ENCODE measurements at places on chromosomes 1 and 21.

DNA sequence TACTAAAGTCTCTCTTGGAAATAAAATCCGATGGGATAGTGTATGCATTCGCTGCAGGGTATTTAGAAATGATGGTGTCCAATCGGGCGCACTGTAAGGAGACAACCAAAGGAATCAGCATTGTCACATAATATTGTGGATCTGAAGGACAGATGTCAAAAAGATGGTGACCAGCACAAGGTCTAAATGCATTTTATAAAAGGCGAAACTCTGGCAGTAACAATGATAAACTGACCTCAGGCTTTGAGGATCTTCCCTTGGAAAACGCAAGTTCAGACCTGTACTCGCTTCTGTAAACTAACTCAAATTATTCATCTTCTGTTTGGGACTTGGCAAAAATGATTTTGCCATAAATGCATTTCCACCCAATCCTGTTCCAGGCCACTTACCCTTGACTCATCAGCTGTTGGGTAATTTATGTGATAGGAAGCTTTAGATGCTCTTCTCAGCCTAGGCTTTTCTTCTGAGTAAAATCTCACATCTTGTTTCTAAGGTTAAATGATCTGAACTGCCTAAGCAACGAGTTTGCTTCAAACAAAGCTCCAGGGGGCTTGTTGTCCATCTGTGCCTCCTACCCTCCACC, 33.8 kb downstream of the STPG1 start:
- peak; percentile 57 for DNase-seq

DNA sequence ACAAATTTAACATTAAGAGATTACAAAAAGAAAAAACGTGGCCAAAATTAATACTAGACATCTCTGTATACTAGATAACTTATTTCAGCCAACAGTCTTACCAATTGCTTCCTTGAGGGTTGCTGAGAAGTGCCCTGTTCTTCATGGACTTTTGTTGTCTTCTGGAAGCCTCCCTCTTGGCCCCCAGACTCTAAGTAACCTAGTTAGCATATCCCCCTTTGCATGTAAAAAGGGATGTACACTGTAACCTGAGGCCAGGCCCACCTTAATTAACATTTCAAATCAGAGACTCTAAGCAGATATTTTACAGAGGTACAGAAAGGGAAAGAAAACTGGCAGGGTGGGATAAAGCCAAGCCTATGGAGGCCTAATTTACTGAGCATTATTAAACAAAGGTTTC, 1047.3 kb downstream of the ADGRL2 start:
- DNase-seq = no peak

DNA sequence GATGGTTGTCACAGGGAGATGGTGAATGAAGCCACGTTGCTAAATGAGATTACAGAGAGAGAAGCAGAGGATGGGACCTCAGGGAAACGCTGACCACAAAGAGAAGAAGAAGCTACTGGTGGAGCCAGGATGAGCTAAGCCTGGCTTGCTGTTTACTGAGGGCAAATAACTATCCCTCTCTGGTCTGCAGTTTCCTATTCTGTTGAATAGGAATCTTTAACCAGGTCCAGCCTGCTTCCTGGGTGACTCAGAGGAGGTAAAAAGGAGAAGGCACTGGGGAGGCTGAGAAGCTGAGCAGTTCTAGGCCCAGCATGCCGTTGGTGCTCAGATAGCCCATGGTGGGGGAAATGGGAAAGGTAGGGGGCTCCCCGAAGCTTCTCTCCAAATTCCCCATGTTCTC, 29.6 kb downstream of the DMBX1 start:
- DNase-seq = no peak

DNA sequence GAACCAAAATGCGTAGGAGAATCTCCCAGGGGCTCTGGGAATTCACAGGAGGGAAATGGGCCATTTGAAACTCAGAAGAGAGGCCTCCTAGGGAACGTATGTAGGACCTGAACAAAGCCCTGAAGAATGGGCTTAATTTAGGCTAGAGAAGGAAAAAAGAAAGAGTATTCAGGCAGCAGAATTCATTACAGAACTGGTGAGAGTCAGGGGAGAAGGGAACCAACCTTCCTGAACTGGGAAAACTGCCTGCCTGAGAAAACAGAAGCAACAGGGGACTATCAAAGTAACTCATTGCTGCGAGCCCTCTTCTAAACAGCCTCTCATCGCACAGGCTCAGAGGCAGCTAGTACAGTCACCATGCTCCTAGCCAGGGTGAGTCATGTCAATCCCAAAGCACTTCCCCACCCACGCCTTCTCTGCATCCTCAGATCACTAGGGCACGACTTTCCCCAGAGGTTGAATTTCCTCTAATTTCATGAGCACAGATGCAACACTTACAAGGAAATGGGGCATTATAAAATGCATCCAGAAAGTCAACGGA, 98.1 kb downstream of the ADSS2 start:
- peak; percentile 89 for DNase-seq

GRCh38 chr1:178371235-178371634, 125.5 kb downstream of the CLEC20A start:
- DNase-seq = peak; percentile 63

- DNase-seq = no peak
Measured at GRCh38 chr1:3000671-3001470, 20.4 kb upstream of the ACTRT2 start.

DNA sequence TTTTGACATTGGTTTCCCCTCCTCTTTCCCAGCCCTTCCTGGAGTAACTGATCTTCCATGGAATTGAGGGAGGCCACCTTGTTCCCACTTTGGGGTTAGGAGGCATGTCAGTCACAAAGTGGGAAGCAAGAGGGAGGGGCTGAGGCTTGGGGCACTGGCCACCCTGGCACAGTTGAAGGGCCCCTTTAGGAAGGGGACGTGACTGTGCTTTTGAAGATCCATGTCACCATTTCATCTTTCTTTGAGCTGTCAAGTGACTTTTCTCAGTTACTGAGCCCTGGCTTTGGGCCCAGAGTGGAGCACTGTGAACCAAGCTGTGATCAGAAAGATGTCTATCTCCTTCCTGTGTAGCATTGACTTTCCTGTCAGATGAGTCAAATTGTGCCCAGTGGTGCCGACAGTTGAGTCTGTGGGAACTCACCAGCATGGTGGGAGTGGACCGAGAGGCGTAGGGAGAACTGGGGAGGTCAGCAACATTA, 38.5 kb upstream of the TDRD10 start:
- no peak for DNase-seq

- DNase-seq = peak; percentile 66
Measured at GRCh38 chr1:91730801-91731732, 154.9 kb downstream of the TGFBR3 start.

DNA sequence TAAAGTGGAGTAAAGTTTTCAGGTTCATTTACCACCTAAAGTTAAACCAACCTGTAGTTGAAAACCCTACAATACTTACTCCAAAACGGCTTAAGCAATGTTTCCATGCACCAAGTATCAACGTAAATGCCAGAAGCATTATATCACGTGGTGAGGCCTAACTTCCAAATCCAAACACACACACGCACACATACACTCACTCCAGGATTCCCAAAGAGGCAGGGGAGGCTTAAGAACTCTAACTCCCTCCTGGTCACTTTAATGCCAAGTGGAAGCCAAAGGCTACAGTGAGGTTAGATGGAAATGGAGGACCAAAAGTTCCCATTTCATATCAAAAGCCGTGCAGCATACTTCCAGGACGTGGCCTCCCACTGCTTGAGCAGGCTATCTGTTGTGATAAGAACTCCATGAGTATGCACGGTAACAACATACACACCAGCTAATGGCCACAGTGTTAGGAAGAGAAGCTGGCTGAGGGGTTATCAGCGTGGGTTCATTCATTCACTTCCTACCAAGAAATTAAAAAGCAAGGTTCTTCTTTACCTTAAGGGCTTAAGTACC, 224.1 kb downstream of the SLC45A1 start:
- DNase-seq = no peak

GRCh38 chr1:32948905-32949304, 15.7 kb downstream of the RNF19B start:
- DNase-seq = no peak

GRCh38 chr1:205328476-205328875, 6.9 kb upstream of the NUAK2 start:
- no peak for DNase-seq

- DNase-seq = peak; percentile 96
Measured at GRCh38 chr1:9234223-9235095, at the start of gene H6PD. Gene H6PD, plus strand, starts transcription at chr1:9234774. Its CDS starts 10,161 bp downstream, at chr1:9244935.

DNA sequence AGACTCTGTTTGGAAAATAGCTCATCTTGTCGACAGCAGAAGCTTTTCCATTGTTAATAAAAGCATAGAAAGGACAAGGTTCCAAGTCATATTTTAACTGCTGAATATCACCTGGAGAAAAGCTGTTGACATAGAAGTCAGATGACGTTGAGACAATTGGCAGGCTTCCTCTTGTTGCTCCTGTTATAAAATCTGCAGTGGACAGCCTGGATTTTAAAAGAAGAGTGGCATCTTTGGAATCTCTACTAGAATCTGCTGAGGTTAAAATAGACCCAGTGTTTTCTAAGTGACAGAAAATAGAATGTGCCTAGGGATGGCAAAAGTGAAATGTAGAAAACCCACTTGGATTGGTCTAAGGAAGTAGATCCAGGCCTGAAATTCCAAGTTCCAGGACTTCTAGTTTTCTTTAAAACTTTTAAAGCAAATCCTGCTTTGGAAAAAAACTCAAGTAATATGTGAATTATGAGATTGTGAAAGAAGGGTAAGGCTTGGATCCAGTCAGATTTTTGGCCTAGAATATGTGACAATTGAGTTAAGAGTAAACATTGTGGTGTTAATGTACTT, 53.6 kb upstream of the NEXN start:
- DNase-seq = peak; percentile 74

DNA sequence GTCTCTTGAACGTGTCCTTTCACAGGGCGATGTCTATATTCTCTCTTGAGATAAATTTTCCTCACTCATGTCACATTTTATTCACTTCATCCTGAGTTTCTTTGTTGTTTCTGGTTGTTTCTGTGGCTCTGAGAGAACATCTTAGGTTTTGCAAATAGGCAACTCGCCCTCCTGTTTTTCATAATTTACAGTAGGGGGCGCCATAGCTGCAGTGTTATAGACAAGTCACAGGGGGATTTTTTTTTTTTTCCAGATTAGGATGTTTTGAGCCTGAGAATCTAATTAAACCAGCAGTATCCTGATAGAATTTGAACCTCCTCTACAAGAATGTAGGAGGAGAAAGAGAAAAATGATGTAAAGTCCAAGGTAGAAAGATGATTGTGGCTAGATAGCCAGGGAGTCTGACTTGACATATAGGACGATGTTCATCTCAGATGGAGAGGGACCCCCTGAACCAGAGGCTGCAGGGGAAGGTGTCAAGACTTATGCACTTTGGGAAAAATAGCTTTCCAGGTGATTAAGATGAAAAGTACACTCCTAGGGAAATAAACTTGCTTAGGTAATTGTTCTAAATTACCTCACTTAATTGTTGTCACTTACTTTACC, 76.3 kb downstream of the ZP4 start:
- DNase-seq = peak; percentile 31

- peak; percentile 38 for DNase-seq
Measured at GRCh38 chr1:14543191-14543840, 55.2 kb upstream of the KAZN start.

DNA sequence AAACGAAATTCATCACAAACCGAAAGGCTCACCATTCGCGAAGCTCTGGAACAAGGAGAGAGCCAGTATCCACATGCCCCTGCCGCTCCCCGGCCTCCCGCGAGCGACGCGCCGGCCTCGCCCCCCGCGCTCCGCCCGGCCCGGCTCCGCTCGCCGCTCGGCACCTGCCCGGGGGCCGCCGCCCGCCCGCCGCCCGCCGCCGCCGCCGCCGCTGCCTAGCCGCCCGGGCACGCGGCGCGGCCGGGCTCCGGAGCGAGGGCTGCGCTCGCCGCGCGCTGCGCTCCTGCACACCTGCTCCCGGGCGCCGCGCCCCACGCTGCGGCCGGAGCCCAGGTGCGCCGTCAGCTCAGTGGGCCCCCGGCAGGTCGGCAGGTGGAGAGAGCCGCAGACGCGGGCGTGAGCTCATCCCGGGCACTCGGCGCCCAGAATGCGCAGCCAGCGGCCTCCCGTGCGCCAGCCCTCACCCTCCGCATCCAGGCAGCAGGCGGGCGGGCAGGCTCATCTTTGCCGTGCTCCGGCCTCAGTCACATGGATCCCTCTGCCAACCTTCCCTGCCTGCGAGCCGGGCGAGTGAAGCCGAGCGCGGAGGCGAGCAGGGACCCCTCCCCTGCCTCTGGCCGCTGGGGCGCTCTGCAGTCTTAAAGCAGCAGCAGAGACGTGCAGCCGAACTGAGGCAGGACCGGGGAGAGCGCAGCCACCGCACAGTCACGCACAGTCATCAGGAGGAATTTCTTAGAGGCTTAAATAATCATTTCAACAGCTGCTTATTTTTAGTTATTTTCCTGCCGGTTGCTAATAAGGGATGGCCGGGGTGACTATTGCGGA, at the start of gene DSCAM:
DSCAM (minus strand) TSS at position 572 of the 825 bp plus-strand sequence; CDS start at position 75, 497 bp downstream.
- DNase-seq = peak; percentile 46

- DNase-seq = no peak
Measured at GRCh38 chr1:2459757-2460156, 16.3 kb upstream of the PLCH2 start.

GRCh38 chr1:52727956-52728656, 1.9 kb downstream of the ZYG11B start:
- DNase-seq = no peak

GRCh38 chr1:40372658-40373322, 737 bp upstream of the SMAP2 start:
- DNase-seq = no peak

DNA sequence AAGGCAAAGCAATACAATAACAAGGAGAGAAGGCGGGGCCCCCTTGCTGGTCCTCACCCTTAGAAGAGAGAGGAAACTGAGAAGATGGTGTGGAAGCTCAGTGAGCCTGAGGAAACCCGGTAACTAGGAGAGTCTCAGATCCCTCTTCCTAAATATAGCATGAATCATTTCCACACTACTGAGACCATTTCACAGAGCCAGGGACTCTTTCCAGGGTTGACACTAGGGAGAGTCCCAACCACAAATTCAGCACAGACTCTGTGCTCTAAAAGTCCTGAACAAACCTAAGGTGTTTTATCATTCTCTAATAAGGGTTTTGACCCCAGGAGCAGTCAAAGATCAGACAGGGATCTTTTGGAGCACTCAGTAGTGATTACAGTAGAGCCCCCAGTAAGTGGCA, 647.7 kb downstream of the KCNT2 start:
- DNase-seq = no peak

- no peak for DNase-seq
Measured at GRCh38 chr1:9882296-9882944, 27.6 kb downstream of the CTNNBIP1 start.

DNA sequence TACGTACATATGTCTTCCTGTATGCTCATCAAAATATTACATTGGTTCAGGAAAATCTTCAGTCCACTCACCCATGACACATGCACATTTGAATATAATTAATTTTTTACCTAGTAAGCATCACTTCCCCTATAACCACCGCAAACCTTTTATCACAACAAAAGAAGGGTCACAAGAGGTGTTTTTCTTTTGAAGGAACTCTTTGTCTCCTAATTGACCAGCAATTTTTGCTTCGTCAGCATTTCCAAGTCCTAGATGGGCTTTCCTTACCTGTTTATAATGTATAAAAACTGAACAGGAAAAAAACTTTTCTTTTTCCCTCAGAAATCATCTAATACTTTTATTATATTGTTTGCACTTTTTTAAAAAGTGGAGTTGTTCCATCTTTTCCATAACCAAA, 631.3 kb downstream of the PLA2G4A start:
- DNase-seq = no peak

- DNase-seq = peak; percentile 71
Measured at GRCh38 chr1:173255214-173255813, 48.2 kb upstream of the TNFSF4 start.
